ENCODE measurements at places on chromosomes 1 and 21.
A peak's percentile ranks its signal among the peaks of the same experiment; 100 is the strongest.

DNA sequence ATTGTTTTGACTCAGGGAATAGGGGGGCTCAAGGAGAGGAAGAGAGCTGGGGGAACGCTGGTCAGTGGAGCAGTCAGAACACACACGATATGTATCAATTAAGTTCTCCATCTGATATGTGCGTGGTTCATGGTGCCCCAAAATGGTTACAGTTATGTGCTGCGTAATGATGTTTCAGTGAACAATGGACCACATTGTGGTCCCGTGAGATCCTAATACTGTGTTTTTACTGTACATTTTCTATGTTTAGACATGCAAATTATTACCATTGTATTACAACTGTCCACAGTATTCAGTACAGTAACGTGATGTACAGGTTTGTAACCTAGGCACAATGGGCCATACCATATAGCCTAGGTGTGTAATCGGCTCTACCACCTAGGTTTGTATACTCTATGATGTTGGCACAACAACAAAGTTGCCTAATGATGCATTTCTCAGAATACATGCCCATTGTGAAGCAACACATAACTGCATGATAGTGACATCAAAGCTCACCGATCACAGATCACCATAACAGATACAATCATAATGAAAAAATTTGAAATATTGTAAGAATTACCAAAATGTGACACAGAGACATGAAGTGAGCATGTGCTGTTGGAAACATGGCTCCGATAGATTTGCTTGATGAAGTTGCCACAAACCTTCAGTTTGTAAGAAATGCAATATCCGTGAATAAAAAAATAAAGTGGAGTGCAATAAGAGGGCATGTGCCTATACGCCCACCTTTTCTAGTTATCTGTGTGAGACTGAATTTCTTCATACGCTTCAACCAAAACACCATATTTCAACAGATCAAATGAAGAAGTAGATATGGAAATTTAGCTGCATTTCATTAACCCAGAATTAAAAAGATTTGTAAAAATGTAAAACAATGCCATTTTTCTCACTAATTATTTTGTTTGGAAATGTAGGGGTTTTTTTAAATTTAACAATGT is 14.8 kb upstream of the TMEM54 start:
- no peak for DNase-seq

DNA sequence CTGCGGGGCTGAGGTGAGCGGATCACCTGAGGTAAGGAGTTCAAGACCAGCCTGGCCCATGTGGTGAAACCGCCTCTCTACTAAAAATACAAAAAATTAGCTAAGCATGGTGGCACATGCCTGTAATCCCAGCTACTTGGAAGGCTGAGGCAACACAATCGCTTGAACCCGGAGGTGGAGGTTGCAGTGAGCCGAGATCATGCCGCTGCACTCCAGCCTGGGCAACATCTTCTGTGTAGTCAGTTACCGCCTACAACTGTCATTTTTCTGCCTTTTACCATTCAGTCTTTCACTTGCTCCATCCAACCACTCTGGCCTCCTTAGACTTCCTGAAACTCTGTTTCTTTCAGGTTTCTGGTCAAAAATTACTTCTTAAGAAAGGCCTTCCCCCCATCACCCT is 2.2 kb downstream of the MYCBP start:
- DNase-seq, result no peak

GRCh38 chr1:164768619-164769018 is 209.6 kb downstream of the PBX1 start:
- DNase-seq, result no peak

DNA sequence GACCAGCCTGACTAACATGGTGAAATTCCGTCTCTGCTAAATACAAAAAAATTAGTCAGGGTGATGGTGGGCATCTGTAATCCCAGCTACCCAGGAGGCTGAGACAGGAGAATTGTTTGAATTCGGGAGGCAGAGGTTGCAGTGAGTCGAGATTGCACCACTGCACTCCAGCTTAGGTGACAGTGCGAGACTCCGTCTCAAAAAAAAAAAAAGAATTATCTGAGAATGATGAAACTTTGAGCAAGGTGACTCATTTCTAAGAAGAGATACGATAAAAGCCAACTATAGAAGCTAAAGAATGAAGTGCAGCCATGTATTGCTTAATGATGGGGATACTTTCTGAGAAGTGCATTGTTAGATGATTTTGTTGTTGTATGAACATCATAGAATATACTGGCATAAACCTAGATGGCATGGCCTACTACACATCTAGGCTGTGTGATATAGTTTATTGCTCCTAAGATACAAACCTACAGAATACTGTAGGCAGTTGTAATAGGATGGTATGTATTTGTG is 64.7 kb downstream of the SNRPE start:
- no peak for DNase-seq

GRCh38 chr1:16294219-16295212 is 57.5 kb upstream of the CPLANE2 start:
- no peak for DNase-seq

DNA sequence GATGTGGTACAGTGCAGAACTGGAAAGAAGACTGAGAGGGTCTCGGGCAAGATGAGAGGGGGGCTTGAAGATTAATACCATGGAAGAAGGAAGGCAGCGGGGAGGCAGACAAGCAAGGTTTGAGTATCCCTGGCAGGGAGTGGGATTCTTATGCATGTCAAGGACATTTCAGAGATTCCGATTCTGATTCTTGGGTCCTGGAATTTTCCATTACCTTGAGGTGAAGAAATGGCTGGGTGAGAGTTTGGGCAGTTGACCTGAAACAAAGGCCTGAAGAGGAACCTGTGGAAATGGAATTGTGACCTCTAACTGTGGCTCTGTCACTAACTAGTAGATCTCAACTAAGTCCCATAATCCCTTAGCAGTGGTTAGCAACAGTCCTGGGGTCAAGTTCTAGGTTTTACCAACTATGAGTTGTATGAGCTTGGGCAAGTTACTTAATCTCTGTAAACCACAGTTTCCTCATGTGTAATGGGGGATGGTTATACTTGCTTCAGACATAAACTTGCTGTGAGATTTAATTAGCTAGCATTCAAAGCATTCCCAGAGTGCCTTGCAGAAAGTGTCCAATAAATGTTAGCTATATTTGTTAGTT is 8.6 kb upstream of the ACTN2 start:
- no peak for DNase-seq

DNA sequence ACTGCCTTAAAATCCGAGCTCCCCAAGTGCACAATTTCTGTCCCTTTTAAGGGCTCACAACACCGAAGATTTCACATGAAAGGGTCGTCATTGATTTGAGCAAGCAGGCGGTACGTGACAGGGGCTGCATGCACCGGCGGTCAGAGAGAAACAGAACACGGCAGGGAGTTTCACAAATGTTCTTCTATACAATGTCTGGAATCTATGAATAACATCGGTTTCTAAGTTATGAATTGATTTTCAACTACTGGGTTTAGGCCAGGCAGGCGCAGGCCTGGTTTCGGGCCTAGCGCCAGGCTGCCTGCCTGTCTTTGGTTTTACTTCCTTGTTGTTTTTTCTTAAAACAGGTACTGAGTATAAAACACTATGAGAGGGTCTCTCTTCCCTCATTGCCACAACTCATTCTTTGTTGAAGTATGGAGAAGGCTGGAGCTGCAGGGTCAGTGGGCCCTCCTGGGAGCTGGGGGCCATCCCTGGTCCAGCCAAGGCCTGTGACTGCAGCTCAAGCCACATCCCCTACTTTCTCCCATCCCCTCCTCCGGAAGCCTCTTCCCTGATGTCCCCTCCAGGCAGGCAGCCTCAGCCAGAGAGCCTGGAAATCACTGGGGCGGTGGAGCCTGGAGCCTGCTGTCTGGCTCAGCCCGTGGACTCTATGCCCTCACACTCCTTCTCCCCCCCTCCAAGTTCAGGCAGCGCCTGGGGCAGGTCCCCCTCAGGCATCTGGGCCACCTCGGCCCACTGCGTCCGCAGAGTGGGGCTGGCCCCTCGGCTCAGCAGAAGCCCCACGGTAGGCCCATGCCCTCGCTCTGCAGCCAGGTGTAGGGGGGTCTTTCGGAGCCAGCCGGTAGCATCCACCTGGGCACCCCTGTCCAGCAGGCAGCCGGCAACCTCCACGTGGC is 2.4 kb downstream of the ANKRD65 start:
- no peak for DNase-seq

DNA sequence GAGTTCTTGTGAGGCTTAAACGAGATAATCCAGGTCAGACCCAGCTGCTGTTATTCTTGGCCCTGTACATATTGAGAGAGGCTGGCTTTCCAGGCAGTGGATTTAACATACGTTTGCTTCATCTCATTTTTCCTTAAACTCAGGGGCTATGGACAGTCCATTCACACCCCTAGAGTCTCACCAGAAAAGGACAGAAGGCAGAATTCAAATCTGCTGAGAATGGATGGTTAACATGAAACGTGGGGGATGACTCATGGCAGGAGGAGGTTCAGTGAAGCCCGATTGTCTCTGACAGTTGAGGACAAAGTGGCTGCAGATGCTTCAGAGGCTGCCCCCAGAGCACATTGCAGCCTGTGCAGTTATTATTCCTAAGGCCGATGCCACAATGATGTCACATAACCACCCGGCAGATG is 39.5 kb downstream of the TGFB2 start:
- peak; percentile 50 for DNase-seq

Data from NCI-H2029 treated with DMSO at 0.1 percent for 48 hours (cell line).